ENCODE measurements at places on chromosomes 1 and 21.

- H3K4me1 ChIP-seq, result peaks cover 19% of the 10 kb centered on the region
- ATAC-seq, result no peak
- no peaks in the 10 kb centered on the region for H3K36me3 ChIP-seq
- H3K27me3 ChIP-seq, result no peaks in the 10 kb centered on the region
- no peak overlapping the region for H3K27ac ChIP-seq
Observed at GRCh38 chr21:38832664-38833063, 26.9 kb downstream of the ETS2 start.

- H3K27ac ChIP-seq, result no peak overlapping the region
- ATAC-seq, result no peak
- H3K36me3 ChIP-seq, result no peaks in the 10 kb centered on the region
- no peak overlapping the region for H3K4me3 ChIP-seq
- no peaks in the 10 kb centered on the region for H3K4me1 ChIP-seq
Observed at GRCh38 chr1:239367196-239367810, 19.1 kb upstream of the CHRM3 start.

DNA sequence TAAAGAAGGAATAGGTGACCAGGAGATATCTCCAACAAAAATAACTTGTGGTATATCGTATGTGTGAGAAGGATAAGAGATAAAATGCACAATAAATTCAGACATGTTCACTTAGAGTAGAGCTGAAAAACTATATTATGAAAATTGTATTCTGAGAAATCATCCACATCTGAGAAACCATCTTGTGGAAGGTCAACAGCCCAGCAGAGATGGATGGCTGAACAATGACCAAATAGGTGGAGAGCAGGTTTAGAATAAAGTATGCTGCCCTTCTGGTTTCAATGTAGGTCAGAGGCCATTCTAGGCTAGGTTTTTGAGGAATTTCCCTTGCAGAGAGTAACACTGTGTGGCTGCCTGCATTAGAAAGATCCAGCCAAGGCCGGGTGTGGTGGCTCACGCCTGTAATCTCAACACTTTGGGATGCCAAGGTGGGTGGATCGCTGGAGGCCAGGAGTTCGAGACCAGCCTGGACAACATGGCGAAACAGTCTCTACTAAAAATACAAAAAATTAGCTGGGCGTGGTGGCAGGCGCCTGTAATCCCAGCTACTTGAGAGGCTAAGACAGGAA lies 8.8 kb upstream of the UAP1 start:
- H3K4me3 ChIP-seq, result no peak overlapping the region
- peak overlapping the region; percentile 68 for H3K27ac ChIP-seq
- H3K36me3 ChIP-seq, result no peaks in the 10 kb centered on the region
- ATAC-seq, result peak; percentile 17

GRCh38 chr1:65459397-65459768 lies 38.9 kb downstream of the LEPR start:
- H3K4me3 ChIP-seq, result no peak overlapping the region
- no peaks in the 10 kb centered on the region for H3K27me3 ChIP-seq
- no peaks in the 10 kb centered on the region for H3K36me3 ChIP-seq
- no peak overlapping the region for H3K27ac ChIP-seq
- no peaks in the 10 kb centered on the region for H3K4me1 ChIP-seq

DNA sequence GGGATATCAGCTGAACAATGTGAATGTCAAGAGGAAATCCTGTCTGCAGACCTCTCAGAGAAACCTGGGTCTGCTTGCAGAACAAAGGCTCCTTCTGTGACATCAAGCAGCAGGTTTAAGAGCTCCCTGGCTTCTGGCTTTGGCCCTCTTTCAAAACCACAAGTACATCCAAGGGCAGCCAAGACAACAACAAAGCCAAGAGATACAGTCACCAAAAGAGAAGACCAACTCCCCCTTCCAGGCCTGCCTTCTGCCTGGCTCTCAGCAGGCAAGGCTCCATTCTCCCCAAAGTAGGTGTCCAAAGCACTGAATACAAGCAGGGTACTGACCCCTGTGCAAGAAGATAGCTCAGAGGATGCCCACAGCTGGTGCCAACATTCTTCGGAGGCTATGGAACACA lies 11.5 kb downstream of the BCAR3 start:
- peaks cover 93% of the 10 kb centered on the region for H3K4me1 ChIP-seq
- no peak overlapping the region for H3K4me3 ChIP-seq
- no peak for ATAC-seq
- H3K27me3 ChIP-seq, result no peaks in the 10 kb centered on the region

- H3K36me3 ChIP-seq, result no peaks in the 10 kb centered on the region
- no peak overlapping the region for H3K4me3 ChIP-seq
- no peaks in the 10 kb centered on the region for H3K27me3 ChIP-seq
- H3K27ac ChIP-seq, result no peak overlapping the region
Observed at GRCh38 chr1:66671455-66671854, 80.8 kb upstream of the DYNLT5 start.

DNA sequence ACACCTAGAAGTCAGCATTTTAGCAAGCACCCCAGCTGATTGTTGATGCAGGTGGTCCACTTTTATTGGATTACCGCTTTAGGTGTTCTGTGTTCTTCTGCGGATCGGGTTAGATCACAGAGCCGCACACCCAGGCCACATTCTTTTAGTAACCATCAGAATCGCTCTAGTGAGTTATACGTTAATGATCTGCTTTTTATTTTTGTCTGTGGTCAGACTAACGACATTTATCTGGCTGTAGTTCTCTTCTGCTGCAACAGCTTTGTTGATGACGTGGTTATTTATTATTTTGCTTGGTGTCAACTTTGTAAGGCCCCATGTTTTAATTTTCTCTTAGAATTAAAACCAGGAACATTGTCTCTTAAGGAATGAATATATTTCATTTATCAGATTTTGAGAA lies 18.2 kb downstream of the SCCPDH start:
- H3K36me3 ChIP-seq, result no peaks in the 10 kb centered on the region
- H3K4me1 ChIP-seq, result no peaks in the 10 kb centered on the region
- ATAC-seq, result no peak
- no peaks in the 10 kb centered on the region for H3K27me3 ChIP-seq
- H3K27ac ChIP-seq, result no peak overlapping the region
- no peak overlapping the region for H3K4me3 ChIP-seq

DNA sequence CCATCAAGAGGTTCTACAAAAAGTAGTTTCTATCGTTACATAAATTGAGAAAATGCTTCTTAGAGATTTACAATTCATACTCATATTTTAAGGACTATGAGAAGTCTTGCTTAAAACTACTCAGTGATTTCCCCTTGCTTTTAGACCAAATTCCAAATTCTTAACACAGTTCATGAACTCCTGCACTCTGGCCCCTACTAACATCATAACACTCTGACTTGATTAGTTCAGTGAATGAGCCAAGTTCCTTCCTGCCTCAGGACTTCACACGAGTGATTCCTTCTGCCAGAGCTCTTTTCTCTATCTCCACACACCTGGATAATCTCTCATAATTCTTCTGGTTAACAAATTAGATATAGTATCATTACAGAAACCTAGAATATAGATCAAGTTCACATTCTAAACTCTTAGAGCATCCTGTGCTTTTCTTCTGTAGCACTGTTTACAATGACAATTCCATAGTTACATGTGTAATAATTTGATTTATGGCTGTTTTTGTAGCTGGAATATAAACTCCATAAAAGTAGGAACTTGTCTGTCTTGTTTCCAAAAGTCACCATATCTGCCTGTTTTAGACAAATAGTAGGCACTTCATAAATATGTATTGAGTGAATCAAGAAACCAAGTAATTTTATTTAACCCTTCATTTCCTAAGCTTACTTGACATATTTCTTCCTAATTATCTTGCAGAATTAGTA lies 59.9 kb downstream of the NUF2 start:
- H3K36me3 ChIP-seq, result no peaks in the 10 kb centered on the region
- no peak overlapping the region for H3K4me3 ChIP-seq
- no peaks in the 10 kb centered on the region for H3K4me1 ChIP-seq
- no peaks in the 10 kb centered on the region for H3K27me3 ChIP-seq
- H3K27ac ChIP-seq, result no peak overlapping the region
- no peak for ATAC-seq

DNA sequence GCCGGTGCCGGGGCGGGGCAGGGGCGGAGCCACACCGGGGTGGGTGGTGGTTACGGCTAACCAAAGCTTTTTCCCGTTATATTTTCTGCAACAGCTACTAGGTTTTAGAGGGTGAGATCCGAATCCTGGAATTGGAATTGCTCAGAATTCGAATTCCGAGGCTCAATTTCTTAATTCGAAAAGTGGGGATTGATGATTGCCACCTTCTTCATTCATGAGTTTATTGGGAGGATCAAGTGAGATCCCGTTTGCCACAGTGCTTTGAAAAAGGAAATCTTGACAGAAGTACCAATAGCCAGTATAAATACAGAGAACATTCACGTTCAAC lies 207 bp upstream of the SVBP start:
- no peaks in the 10 kb centered on the region for H3K27me3 ChIP-seq
- H3K27ac ChIP-seq, result peak overlapping the region; percentile 98
- ATAC-seq, result no peak
- peaks cover 9% of the 10 kb centered on the region for H3K4me1 ChIP-seq

DNA sequence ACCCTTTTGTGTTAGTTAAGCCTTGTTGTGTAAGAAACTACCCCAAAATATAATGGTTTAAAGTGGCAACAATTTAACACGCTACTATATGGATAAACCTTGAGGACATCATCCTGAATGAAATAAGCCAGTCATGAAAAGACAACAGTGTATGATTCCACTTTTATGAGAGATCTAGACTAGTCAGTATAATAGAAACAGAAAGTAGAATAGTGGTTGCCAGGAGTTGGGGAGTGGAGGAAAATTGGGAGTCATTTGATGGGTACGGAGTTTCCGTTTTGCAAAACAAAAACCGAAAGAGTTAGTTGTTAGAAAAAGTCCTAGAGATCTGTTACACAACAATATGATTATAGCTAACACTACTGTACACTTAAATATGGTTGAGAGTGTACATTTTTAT lies 16.0 kb upstream of the CHIA start:
- no peaks in the 10 kb centered on the region for H3K4me1 ChIP-seq
- no peak overlapping the region for H3K27ac ChIP-seq
- H3K36me3 ChIP-seq, result no peaks in the 10 kb centered on the region
- ATAC-seq, result peak; percentile 7
- H3K27me3 ChIP-seq, result peaks cover 35% of the 10 kb centered on the region
- H3K4me3 ChIP-seq, result no peak overlapping the region

- H3K27me3 ChIP-seq, result no peaks in the 10 kb centered on the region
- peaks cover 9% of the 10 kb centered on the region for H3K36me3 ChIP-seq
- H3K27ac ChIP-seq, result no peak overlapping the region
- no peak overlapping the region for H3K4me3 ChIP-seq
- ATAC-seq, result no peak
Observed at GRCh38 chr1:167947733-167948132, 10.9 kb upstream of the MPC2 start.

DNA sequence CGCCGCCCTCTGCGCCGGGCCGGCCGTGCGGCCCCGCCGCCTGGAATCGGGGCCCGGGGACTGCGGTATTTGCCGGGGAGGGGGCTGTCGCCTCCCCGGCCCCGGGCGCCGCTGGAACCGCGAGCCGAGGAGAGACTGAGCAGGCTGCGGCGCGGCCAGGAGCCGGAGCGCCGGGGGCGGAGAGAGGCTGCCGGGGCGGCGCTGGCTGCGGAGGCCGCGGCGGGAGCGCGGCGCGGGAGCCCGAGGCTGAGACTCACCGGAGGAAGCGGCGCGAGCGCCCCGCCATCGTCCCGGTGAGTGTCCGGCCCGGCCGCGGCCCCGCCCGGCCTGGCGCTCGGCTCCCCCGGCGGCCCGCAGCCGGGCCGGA lies 746 bp downstream of the DYRK1A start:
- H3K27ac ChIP-seq, result peak overlapping the region; percentile 98
- peak overlapping the region; percentile 92 for H3K4me3 ChIP-seq
- no peaks in the 10 kb centered on the region for H3K27me3 ChIP-seq
- peaks cover 50% of the 10 kb centered on the region for H3K4me1 ChIP-seq
- ATAC-seq, result no peak

- H3K27ac ChIP-seq, result peak overlapping the region; percentile 43
- no peaks in the 10 kb centered on the region for H3K36me3 ChIP-seq
- ATAC-seq, result no peak
Observed at GRCh38 chr1:67646145-67647035, 38.6 kb upstream of the GADD45A start.

All from gastroesophageal sphincter (tissue), 4 donors.